ENCODE measurements at places on chromosomes 16 and 17.

GRCh38 chr16:69431948-69432468 is 7.6 kb downstream of the CYB5B start:
- no peak for DNase-seq

DNA sequence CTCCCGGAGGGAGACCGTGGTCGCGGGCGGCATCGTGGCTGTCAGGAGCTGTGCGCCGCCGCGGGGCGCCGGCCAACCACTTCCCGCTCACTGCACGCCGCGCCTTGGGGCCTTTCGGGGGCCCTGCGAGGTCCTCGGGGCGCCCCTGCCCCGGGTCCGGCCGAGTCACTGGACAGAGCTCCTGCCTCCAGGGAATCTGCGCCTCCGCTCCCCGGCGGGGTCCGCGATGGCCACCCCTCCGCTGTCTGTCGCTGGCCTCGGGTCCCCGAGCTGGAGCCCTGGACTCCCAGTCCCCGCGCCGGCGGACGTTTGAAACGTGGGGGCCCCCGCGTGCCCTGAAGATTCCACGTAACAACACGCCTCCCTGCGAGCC is at the start of gene QRICH2:
QRICH2 (minus strand) TSS at position 311 of the 373 bp plus-strand sequence; CDS start at position 33, 278 bp downstream.
- DNase-seq, result no peak

DNA sequence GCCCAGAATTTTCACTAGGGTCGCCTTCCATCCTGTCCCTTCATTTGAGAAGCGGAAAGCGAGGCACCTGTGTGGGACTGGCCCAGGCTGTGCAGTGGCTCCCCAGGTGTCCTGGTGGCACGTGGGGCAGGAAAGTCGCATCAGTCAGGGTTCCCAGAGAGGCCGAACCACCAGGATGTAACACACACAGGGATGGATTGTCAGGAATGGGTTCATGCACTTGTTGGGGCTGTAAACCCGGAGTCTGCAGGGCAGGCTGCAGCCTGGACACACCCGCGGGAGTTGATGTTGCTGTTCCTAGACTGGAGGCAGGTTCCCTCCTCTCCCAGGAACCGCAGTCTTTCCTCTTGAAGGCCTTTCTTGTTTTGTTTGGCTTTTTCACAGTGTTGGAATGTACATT is 30.7 kb upstream of the RPTOR start:
- no peak for DNase-seq

DNA sequence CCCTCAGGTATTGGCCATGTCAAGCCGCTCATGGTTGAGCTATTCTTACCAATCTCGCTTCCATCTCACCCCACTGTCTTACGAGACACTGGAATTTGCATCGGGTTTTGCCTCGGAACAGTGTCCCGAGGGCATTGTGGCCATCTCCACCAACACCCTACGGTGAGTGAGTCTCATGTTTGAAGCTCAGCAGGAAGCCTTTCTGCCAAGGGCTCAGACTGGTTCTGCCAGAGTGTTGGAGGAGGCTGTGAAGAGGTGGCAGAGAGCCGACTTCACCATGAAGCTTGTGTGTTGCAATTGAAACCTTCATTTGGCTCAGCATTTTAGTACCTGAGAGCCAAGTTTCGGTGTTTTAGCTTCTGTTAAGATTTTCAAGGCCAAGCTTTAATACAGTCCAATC is 38.0 kb downstream of the SF3B3 start:
- DNase-seq, result no peak

- no peak for DNase-seq
Observed at GRCh38 chr17:4167786-4168185, 24.8 kb downstream of the CYB5D2 start.

GRCh38 chr17:72056155-72056554 is 64.7 kb upstream of the SOX9 start:
- DNase-seq, result no peak

DNA sequence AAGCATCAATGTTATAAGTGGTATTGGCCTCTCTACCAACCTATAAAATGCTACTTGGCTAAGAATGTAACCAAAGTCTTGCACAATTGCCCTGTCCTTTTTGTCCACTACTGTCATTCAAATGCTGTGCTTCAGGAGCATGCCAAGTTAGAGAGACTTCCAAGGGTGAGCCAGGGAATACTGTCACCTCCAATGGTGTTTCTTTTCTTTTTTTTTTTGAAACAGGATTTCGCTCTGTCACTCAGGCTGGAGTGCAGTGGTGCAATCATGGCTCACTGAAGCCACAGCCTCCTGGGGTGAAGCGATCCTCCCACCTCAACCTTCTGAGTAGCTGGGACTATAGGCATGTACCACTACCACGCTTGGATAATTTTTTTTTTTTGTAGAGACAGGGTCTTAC is 43.7 kb upstream of the ERN1 start:
- DNase-seq, result no peak

DNA sequence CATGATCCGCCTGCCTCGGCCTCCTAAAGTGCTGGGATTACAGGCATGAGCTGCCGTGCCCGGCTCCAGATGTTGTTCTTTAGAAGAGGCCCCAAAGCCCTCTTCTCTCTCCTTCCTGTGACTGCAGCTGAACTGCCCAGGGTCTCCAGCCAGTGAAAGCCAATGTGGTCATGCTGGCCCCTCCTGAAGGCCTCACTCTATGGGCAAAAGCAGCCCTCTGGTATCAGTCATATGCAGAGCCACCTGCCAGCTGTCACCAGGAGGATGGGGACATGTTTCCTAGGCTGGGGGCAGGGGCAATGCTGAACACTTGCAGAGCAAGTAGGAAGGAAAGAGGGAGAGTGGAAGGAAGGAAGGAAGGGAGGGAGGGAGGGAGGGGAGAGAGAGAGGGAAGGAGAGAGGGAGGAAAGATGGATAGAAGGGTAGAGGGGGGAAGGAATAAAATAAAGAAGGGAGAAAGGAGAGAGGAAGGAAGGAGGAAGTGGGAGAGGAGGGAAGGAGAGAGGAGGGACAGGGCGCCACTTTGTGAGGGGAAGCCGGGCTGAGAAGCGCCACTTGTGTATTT is 36.0 kb downstream of the SOCS3 start:
- no peak for DNase-seq

GRCh38 chr17:27380551-27380950 is 75.7 kb upstream of the KSR1 start:
- DNase-seq, result no peak

DNA sequence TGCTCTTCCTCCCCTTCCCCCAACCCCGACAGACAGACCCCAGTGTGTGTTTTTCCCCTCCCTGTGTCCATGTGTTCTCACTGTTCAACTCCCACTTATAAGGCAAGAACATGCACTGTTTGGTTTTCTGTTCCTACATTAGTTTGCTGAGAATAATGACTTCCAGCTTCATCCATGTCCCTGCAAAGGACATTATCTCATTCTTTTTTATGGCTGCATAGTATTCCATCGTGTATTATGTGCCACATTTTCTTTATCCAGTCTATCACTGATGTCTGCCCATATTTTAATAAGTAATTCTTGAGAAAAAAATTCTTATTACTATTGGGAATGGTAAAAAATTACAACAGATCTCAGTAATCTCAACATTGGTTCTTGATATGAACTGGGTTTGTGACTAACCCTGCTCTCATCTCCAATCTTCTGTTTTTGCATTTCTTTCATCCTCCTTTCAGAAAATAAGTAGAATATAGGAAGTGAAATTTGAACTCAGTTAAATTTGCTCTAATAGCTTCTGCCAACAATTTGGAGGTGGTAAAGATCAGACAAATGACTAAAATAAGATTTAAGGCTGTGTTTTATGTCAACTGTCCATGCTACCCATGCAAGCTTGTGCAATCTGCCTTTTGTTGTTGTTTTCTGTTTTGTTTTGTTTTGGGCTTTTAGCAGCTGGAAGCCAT is 11.1 kb downstream of the MARF1 start:
- no peak for DNase-seq

- no peak for DNase-seq
Observed at GRCh38 chr17:43931062-43931571, 11.2 kb downstream of the PPY start.

- DNase-seq, result no peak
Observed at GRCh38 chr16:2195322-2196161, 863 bp downstream of the CASKIN1 start.

DNA sequence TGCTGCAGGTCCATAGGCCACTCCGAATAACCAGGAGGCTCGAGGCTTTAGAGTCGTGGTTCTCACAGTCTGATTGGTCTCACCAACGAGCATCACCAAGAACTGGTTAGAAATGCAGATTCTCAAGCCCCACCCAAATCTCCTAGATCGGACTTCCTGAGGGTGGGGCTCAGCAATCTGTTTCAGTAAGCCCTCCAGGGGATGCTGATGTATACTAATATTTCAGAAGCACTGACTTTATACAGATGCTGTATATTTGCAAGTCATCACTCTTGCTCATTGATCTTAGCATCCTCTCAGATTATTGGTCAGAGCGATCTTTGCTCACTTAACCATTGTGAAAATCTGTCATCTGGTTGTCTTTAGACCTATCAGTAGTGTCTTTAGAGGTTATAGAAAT is 4.4 kb upstream of the VAC14 start:
- DNase-seq, result no peak

DNA sequence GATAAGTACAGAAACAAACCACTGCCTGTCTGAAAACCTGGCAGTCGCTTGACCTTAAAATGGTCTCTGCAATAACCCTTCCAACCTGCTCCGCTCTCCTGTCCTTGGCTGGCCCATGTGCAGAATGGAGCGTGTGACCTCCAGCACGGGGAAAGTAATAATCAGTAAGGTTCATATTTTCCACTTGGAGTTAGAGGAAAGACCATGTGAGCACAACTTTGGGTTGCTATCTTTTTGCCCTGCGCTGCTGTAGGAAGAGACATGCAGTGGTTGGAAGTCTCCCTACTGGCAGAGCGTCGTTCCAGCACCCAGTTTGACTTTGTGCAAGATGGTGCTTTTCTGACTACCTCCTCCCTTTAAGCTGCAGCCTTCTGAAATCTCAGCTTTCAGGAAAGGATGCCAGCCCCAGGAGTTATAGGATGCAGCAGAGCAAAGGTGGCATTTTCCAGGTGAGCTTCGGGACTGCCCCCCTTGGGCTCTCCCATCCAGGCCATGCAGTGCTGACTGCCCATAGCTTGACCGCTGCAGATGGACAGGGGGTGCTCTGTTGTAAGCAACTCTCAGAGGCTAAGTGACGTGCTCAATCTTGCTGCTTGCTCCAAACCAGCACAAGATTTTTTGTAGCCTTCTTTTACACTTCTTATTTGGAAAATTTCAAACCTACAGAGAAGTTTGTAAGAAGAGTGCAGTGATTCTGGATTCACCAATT is 110.7 kb upstream of the NOL11 start:
- no peak for DNase-seq

DNA sequence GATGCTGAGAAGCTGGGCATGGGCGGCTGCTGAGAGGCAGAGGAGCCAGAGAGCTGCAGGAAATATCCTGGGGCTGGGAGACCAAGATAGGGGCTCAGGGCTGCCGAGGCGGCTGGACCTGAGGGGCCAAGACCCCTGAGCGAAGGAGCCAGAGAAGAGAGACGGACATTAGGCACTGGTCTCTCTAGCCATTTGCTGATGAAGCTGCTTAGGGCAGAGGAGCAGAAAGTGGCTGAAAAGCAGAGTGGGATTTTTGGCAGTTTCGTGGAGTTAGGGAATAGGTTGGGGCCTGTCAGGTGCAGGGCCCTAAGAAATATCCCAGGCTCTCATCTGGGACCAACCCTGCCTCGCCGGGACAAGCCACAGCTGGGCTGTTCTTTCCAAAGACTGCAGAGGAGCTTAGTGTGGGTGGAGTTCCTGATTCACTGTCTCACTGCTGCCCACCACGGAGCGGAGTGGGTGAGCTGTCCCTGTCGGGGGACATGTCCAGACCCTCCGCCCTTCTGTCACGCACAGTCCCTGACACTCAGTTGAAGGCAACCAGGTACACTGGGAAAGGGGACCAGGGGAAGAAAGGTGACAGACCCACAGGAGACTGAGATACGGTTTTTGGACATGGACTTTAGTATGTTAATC is 11.3 kb upstream of the DNASE1 start:
- peak; percentile 6 for DNase-seq

GRCh38 chr17:16129441-16130205 is 85.7 kb downstream of the NCOR1 start:
- DNase-seq, result no peak

GRCh38 chr17:57585341-57586195 is 159.5 kb downstream of the CCDC182 start:
- DNase-seq, result no peak

DNA sequence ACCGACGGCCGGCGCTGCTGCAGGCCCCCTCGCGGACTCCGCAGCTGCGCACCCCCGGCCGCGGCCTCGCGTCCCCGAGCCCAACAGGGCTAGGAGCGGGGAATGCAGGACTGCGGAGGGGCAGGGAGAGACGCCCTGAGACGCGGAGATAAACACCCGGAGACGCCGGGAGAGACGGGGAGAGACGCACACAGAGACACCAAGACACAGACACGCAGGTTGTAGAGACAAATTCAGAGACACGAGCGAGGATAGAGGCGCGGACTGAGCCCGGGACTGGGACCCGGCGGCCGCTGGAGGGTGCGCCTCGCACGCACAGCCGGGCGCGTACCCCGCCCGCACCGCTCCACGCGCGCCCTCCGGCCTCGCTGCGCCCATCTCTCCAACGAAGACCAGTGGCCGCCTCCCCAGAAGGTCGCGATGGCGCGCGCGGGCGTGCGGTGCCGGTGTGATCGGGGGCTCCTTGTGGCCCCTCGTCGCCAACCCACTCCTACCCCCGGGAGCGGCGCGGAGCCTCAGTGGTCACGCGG is 902 bp downstream of the STAC2 start:
- DNase-seq, result no peak

- DNase-seq, result peak; percentile 42
Observed at GRCh38 chr17:75010683-75011400, 1.6 kb upstream of the MRPL58 start.

- DNase-seq, result no peak
Observed at GRCh38 chr16:19289811-19290485, 4.4 kb downstream of the CLEC19A start.

GRCh38 chr16:75254359-75254837 is 3.0 kb upstream of the BCAR1 start:
- peak; percentile 7 for DNase-seq

- no peak for DNase-seq
Observed at GRCh38 chr17:18035704-18036103, 3.3 kb downstream of the ATPAF2 start.

DNA sequence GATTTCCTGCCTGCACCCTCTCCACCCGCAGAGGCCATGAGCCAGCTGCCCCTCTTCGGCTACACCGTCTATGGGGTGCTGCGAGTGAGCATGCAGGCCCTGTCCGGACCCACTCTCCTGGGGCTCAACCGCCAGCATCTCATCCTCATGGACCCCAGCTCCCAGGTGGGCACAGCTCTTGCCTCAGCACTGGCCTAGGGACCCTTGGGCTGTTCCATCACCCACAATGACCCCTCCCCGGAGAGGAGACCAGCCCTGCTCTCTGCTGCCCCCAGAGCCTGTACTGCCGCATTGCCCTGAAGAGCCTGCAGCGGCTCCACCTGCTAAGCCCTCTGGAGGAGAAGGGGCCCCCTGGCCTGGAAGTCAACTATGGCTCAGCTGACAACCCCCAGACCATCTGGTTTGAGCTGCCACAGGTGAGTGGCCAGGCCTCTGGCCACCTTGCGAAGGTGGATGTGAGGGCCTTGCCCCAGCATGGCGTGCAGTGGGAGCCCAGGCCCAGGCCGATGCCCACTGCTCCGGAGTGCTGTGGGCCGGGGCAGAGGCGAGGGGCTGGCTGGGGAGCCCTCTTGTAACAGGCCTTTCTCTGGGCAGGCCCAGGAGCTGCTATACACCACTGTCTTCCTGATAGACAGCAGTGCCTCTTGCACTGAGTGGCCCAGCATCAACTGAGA is 7.3 kb upstream of the SMIM5 start:
- peak; percentile 27 for DNase-seq
